ENCODE measurements at places on chromosomes 6 and 20. TPM values are rescaled to one million over a fixed set of nuclear protein-coding genes. Genes with fewer than 3 reads are reported as not detected.

F13A1 gene
- total RNA-seq = 0.34 TPM

PTCHD4 gene
- total RNA-seq = not detected

FOXF2 gene
- not detected for total RNA-seq

OTOR gene
- not detected for total RNA-seq

NCOA5 gene
- 32.8 TPM for total RNA-seq

CRIP3 gene
- 0.62 TPM for total RNA-seq

PRR18 gene
- not detected for total RNA-seq

WASF1 gene
- total RNA-seq = 0.72 TPM

EPHA7 gene
- total RNA-seq = not detected

SAMD5 gene
- not detected for total RNA-seq

SLC22A16 gene
- total RNA-seq = not detected

RPP21 gene
- 49.3 TPM for total RNA-seq

KIFC1 gene
- 127 TPM for total RNA-seq

NKAIN4 gene
- total RNA-seq = not detected

GSTA2 gene
- not detected for total RNA-seq

RALY gene
- 190 TPM for total RNA-seq

DNA sequence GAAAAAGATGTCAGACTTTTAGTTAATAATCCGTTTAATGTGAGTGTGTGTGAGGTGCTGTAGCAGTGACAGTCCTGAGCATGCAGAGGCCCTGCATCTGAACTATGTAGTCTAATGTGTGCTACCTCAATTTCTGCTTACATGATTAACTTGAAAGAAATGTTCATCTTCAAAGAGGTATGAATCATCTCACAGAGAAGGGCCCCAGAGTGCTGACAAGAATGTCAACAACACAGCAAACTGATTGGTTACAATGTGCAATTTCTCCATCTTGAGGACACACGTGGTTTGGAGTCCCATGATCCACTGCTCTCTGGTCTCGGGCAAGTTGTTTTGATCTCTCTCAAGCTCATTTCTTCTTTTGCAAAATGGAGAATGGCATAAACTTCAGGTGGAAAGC, 61.7 kb upstream of the EMILIN3 start:
- H3K36me3 ChIP-seq = peaks cover 55% of the 10 kb centered on the region
- no peaks in the 10 kb centered on the region for H3K27me3 ChIP-seq
- peaks cover 27% of the 10 kb centered on the region for H3K4me1 ChIP-seq
- peak overlapping the region; percentile 80 for H3K27ac ChIP-seq
- H3K4me3 ChIP-seq = peak overlapping the region; percentile 34

- DNase-seq = no peak
- peaks cover 53% of the 10 kb centered on the region for H3K27me3 ChIP-seq
- no peak overlapping the region for H3K4me3 ChIP-seq
- no peak overlapping the region for H3K27ac ChIP-seq
- no peaks in the 10 kb centered on the region for H3K36me3 ChIP-seq
Observed at GRCh38 chr6:2558098-2558680, 192.5 kb downstream of the MYLK4 start.

GRCh38 chr6:158714706-158715105, 64.9 kb downstream of the SYTL3 start:
- no peaks in the 10 kb centered on the region for H3K27me3 ChIP-seq
- H3K4me1 ChIP-seq = peaks cover 51% of the 10 kb centered on the region
- H3K36me3 ChIP-seq = peaks cover 57% of the 10 kb centered on the region
- no peak overlapping the region for H3K4me3 ChIP-seq
- peak overlapping the region; percentile 10 for H3K27ac ChIP-seq

DNA sequence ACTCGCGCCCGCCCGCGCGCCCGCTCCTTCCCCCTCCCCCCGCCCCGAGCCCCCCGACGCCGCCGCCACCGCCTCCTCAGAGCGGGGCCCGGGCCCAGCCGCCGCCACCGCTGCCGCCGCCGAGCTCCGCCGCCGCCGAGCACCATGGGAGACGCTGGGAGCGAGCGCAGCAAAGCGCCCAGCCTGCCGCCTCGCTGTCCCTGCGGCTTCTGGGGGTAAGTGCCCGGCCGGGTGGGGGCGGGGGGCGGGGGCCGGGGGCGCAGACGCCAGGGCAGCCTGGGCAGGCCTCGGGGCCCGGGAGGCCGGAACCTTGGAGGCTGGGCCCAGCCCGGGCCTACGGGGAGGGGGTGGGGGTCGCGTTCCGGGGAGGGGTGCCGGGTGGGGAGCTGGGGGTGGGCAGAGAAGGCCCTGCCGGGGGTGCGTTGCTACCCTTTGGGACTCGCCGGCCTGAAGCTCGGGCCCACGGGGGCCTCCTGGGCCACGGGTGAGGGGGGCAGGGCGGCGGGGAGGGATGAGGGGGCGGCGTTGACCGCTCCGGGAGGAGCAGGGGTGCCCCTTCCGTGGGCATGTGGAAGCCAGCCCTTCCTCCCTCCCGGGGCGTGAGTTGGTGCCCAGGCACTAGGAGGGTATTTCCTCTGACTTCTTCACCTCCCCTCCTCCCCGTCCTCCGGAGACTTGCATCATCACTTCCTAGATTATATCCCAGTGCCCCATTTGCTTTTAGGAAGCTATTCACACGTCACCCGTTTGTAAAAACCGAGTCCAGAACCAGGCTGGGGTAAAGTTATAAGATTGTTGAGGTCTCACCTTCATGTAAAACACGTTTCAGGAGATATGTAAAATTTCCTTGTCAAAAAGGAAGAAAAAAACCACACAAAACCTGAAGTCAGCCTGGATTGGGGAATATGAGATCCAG, 533 bp downstream of the ZFAND3 start:
- H3K27ac ChIP-seq = peak overlapping the region; percentile 95
- DNase-seq = peak; percentile 55
- peaks cover 2% of the 10 kb centered on the region for H3K27me3 ChIP-seq
- peaks cover 42% of the 10 kb centered on the region for H3K4me1 ChIP-seq
- H3K36me3 ChIP-seq = no peaks in the 10 kb centered on the region

GRCh38 chr20:63132715-63133471, 83.0 kb downstream of the YTHDF1 start:
- DNase-seq = peak; percentile 20
- no peak overlapping the region for H3K4me3 ChIP-seq
- H3K4me1 ChIP-seq = no peaks in the 10 kb centered on the region

GRCh38 chr6:155660251-155660977, 204.8 kb upstream of the NOX3 start:
- H3K27me3 ChIP-seq = no peaks in the 10 kb centered on the region
- DNase-seq = no peak
- no peaks in the 10 kb centered on the region for H3K36me3 ChIP-seq

DNA sequence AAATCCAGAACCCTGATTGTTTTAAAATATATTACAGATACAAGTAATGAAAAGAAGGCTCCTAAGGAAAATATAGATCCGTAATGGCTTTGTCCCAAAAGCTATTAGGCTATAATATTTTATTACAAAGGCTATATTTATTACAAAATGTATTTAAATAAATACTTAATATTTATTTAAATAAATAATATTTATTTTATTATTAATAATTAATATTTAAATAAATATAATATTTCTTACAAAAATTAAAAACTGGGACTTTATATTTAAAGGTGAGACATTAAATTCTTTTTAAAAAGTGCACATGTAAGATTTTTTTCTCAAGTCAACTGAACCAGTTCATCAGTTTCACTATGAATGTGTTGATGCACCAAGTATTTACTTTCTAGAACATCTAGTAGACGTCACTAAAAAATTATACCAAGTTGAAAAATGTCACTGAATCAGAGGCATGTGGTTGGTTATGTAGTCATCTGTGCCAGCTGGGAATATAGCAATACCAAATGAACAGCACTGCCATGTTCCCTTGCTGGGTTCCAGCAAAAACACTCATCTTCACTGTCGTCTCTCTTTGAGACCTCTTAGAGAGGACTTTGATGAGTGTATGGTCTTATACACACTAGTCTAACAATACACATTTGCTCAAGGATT, 278.9 kb downstream of the ESR1 start:
- H3K4me1 ChIP-seq = no peaks in the 10 kb centered on the region
- no peak overlapping the region for H3K4me3 ChIP-seq
- no peaks in the 10 kb centered on the region for H3K27me3 ChIP-seq
- no peak for DNase-seq
- no peak overlapping the region for H3K27ac ChIP-seq

DNA sequence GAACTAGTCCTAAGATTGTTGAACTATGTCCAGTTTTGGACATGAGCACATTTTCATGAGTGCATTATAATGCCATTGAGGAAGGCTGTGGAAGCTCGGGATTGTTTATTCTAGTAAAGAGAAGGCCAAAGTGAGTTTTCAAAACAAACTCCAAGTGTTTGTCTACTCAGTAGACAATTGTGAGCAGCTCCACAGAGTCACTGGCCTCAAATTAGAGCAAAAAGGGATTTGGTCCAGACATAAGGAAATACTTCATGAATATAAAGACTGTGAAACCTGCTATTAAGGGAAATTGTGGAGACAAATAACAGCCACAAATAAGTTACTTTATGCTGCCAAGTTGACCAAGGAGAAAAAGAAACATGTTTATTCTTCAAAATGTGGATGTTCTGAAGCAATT, 42.6 kb upstream of the PREP start:
- no peaks in the 10 kb centered on the region for H3K36me3 ChIP-seq
- no peak for DNase-seq
- H3K27me3 ChIP-seq = peaks cover 3% of the 10 kb centered on the region
- H3K4me1 ChIP-seq = no peaks in the 10 kb centered on the region
- H3K27ac ChIP-seq = no peak overlapping the region

DNA sequence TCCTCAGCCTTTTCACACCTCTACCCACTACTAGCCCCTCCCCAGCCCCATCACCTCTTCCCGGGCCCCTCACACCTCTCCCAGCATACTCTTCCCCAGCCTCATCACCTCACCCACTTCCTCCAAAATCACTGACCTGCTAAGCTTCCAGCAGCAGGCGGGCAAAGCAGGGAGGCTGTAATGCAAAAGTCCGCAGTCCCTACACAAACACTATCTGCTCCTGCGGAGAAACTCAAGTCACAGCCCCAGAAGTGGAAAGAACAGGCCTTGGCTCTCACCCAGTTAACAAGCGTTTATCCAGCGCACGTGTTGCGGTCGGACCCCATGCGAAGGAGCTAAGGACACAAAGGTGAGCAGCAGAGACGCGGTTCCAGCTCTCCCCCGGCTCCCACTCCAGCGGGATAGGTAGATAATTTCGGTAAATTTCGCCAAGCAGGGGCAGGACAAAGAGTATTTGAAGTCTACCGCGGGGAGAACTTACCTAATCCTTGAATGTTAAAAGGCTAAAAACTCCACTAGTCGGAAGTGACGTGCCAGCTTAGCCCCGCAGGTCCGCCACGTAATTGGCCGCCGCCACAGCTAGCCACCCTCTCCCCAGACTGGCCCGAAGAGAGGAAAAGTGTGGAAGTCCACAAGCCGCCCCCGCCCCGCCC, 728 bp upstream of the TRIM39 start:
- H3K4me3 ChIP-seq = peak overlapping the region; percentile 94
- peak; percentile 74 for DNase-seq
- peaks cover 50% of the 10 kb centered on the region for H3K4me1 ChIP-seq
- H3K36me3 ChIP-seq = peaks cover 20% of the 10 kb centered on the region

GRCh38 chr6:22442826-22443225, 126.5 kb upstream of the HDGFL1 start:
- no peak overlapping the region for H3K27ac ChIP-seq
- H3K27me3 ChIP-seq = no peaks in the 10 kb centered on the region
- no peaks in the 10 kb centered on the region for H3K4me1 ChIP-seq
- DNase-seq = no peak

- no peaks in the 10 kb centered on the region for H3K4me1 ChIP-seq
- H3K27me3 ChIP-seq = no peaks in the 10 kb centered on the region
- H3K4me3 ChIP-seq = no peak overlapping the region
- DNase-seq = no peak
Observed at GRCh38 chr6:92404281-92404680, 1015.1 kb downstream of the EPHA7 start.

- no peak overlapping the region for H3K27ac ChIP-seq
- peaks cover 4% of the 10 kb centered on the region for H3K36me3 ChIP-seq
- DNase-seq = no peak
- peaks cover 2% of the 10 kb centered on the region for H3K27me3 ChIP-seq
- no peak overlapping the region for H3K4me3 ChIP-seq
Observed at GRCh38 chr6:117550618-117551242, 51.6 kb downstream of the GOPC start.

- peaks cover 6% of the 10 kb centered on the region for H3K36me3 ChIP-seq
- DNase-seq = no peak
- H3K27ac ChIP-seq = no peak overlapping the region
Observed at GRCh38 chr6:11120271-11121005, 8.9 kb upstream of the ERVFRD-1 start.

DNA sequence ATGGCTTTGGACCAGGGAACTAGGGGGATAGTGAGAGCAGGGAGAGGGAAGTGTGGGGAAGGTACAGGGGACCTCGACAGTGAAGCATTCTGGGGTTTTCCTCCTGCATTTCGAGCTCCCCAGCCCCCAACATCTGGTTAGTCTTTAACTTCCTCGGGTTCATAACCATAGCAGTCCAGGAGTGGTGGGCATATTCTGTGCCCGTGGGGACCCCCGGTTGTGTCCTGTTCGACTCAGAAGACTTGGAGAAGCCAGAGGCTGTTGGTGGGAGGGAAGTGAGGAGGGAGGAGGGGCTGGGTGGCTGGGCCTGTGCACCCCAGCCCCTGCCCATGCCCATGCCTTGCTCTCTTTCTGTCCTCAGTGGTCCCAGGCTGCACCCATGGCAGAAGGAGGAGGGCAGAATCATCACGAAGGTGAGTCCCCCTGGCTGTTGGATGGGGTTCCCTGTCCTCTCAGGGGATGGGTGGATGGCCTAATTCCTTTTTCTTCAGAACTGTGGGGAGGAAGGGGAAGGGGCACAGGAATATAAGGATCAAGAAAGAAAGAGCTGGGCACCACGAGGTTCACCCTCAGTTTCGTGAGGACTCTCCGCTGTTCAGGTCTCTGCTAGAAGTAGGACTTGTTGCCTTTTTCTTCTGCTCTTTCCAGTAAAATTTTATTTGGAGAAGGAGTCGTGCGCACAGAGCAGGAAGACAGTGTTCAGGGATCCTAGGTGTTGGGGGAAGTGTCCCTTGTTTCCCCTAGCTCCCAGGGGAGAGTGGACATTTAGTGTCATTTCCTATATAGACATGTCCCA, 4.2 kb downstream of the VEGFA start:
- peaks cover 36% of the 10 kb centered on the region for H3K4me1 ChIP-seq
- H3K36me3 ChIP-seq = peaks cover 16% of the 10 kb centered on the region
- peak overlapping the region; percentile 39 for H3K4me3 ChIP-seq
- H3K27ac ChIP-seq = no peak overlapping the region
- H3K27me3 ChIP-seq = no peaks in the 10 kb centered on the region

DNA sequence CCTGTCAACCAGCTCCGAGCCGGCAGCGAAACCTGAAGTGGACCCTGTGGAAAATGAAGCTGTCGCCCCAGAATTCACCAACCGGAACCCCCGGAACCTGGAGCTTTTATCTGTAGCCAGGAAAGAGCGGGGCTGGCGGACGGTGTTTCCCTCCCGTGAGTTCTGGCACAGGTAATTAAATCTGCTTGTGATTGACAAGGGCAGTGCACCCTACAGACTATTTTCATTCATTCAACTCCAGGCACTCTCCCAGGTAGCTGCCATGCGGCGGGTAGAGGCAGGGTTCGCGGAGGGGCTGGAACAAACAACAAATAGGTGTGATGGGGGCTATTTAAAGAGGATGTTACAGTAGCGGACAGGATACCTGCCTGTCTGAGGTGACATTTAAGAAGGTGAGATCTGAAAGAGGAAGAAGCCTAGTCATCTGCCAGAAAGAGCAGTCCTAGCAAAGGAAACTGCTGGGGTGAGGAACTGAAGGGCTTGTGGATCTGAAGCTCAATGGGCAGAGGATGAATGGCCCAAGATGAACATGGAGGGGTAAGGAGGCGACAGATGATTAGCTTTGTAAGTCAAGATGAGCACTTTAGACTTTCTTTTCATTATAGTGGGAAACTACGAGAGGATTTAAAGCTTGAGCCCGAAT, 810 bp downstream of the MRPL18 start:
- no peaks in the 10 kb centered on the region for H3K27me3 ChIP-seq
- peak; percentile 43 for DNase-seq
- peak overlapping the region; percentile 91 for H3K27ac ChIP-seq
- H3K4me1 ChIP-seq = peaks cover 43% of the 10 kb centered on the region
- H3K36me3 ChIP-seq = peaks cover 35% of the 10 kb centered on the region
- peak overlapping the region; percentile 88 for H3K4me3 ChIP-seq

All from activated naive CD8-positive, alpha-beta T cell treated with anti-CD3 and anti-CD28 coated beads, Interleukin-2, amount 10 ng/mL, durations not matched to agents 7 days and 5 days (primary cell).